ENCODE measurements at places on chromosomes 12 and 14. TPM values are rescaled to one million over a fixed set of nuclear protein-coding genes. Genes with fewer than 3 reads are reported as not detected.

GRCh38 chr14:50366589-50366988, 30.1 kb downstream of the CDKL1 start:
- H3K4me3 ChIP-seq: no peak overlapping the region
- peaks cover 16% of the 10 kb centered on the region for H3K36me3 ChIP-seq
- H3K4me1 ChIP-seq: peaks cover 20% of the 10 kb centered on the region

DNA sequence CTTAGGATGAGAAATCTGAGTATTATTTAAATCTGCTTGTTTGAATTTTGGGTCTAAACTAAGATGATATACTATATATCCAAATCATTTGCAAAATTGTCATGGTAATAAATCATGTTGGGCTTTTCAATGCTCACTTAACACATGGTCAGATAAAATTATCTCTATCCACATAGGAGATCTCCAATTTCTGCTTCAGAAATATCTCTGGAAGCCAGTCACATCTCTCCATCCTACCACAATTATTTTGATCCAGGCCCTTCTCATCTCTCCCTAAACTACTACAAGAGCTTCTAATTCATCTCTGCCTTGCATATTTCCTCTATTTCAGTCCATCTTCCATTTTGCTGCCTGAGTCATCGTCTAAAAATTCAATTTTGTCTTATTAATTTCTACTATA, 3.8 kb downstream of the DCN start:
- H3K27me3 ChIP-seq: no peaks in the 10 kb centered on the region
- H3K36me3 ChIP-seq: no peaks in the 10 kb centered on the region
- no peak for DNase-seq
- H3K27ac ChIP-seq: no peak overlapping the region

GRCh38 chr14:56183631-56184157, 65.5 kb downstream of the PELI2 start:
- peaks cover 9% of the 10 kb centered on the region for H3K36me3 ChIP-seq
- no peak overlapping the region for H3K4me3 ChIP-seq
- DNase-seq: no peak
- peaks cover 26% of the 10 kb centered on the region for H3K4me1 ChIP-seq

GRCh38 chr12:111034886-111035577, 114.7 kb upstream of the MYL2 start:
- DNase-seq: peak; percentile 41
- H3K27ac ChIP-seq: no peak overlapping the region
- peaks cover 5% of the 10 kb centered on the region for H3K4me1 ChIP-seq
- H3K4me3 ChIP-seq: peak overlapping the region; percentile 89

- no peak overlapping the region for H3K27ac ChIP-seq
- peaks cover 4% of the 10 kb centered on the region for H3K4me1 ChIP-seq
- DNase-seq: no peak
- H3K36me3 ChIP-seq: peaks cover 17% of the 10 kb centered on the region
- peaks cover 10% of the 10 kb centered on the region for H3K27me3 ChIP-seq
These were observed 180.0 kb upstream of the C14orf180 start for GRCh38 chr14:104399432-104400155.

- H3K36me3 ChIP-seq: no peaks in the 10 kb centered on the region
- peaks cover 9% of the 10 kb centered on the region for H3K4me1 ChIP-seq
- H3K4me3 ChIP-seq: no peak overlapping the region
These were observed 42.3 kb downstream of the IRF2BPL start for GRCh38 chr14:76986231-76986565.

DNA sequence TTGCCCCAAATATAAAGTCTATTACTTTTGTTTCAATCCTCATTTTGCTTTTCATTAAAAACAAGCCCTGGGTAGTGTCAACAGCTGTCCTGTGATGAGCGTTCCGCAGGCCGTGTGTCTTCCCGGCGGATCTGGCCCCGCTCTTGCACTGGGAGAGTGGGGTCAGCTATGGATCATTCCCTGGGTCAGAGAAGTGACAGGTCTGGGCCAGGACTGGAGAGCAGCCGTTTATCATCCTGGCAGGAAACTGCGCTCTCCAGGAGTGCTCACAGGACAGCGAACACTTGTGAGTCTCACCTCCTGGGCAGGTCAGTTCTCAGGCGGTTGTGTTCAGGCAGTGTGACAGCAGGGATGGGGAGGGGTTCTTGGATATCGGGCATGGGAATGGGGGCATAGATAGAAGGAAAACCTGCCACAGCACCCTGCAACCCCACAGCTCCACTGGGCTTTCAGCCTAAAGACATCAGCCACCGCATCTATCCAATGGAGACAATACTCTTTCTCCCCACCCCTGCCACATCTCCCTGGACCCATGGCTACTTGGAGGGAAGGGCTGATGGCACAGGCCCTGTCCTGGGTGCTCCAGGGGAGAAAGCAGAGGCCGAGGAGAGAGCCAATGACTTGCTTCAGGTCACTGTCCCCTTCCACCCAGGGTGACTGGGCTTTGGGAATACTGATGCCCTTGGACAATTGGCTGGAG, 47.8 kb upstream of the CHGA start:
- peaks cover 3% of the 10 kb centered on the region for H3K27me3 ChIP-seq
- no peak overlapping the region for H3K4me3 ChIP-seq
- H3K4me1 ChIP-seq: peaks cover 12% of the 10 kb centered on the region

DNA sequence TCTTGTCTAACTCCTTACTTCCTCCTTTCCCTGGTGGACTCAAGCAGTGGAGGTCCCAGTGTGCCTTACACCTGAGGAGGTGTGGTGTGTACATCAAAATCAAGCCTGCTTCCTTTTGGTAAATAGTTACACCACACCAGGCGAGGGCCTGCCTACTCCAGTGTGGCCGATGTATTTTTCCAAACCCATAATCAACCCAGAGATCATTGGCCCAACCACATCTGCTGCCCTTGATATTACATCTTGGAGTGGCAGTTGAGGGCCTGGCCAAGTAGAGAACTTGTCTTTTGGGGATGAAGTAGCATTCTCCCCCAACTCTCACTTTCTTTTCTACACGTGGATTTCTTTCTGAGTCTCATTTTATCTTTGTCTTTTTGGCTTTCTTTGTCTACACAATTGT, 187.4 kb downstream of the EFCAB11 start:
- H3K4me3 ChIP-seq: no peak overlapping the region
- H3K27ac ChIP-seq: no peak overlapping the region
- no peak for DNase-seq
- no peaks in the 10 kb centered on the region for H3K36me3 ChIP-seq
- H3K4me1 ChIP-seq: peaks cover 8% of the 10 kb centered on the region

- no peak overlapping the region for H3K27ac ChIP-seq
- H3K4me3 ChIP-seq: no peak overlapping the region
- DNase-seq: peak; percentile 34
- peaks cover 6% of the 10 kb centered on the region for H3K27me3 ChIP-seq
- peaks cover 5% of the 10 kb centered on the region for H3K4me1 ChIP-seq
- no peaks in the 10 kb centered on the region for H3K36me3 ChIP-seq
These were observed 25.5 kb upstream of the FBXO34 start for GRCh38 chr14:55245657-55246268.

GRCh38 chr12:24462946-24463345, 486.0 kb downstream of the BCAT1 start:
- no peak for DNase-seq
- H3K27ac ChIP-seq: no peak overlapping the region
- H3K4me1 ChIP-seq: peaks cover 15% of the 10 kb centered on the region
- no peaks in the 10 kb centered on the region for H3K36me3 ChIP-seq
- H3K27me3 ChIP-seq: no peaks in the 10 kb centered on the region

- no peak overlapping the region for H3K27ac ChIP-seq
- H3K36me3 ChIP-seq: no peaks in the 10 kb centered on the region
- H3K4me1 ChIP-seq: no peaks in the 10 kb centered on the region
- peaks cover 2% of the 10 kb centered on the region for H3K27me3 ChIP-seq
- peak; percentile 57 for DNase-seq
- H3K4me3 ChIP-seq: no peak overlapping the region
These were observed 15.2 kb upstream of the RNASE12 start for GRCh38 chr14:20606190-20606901.

- peaks cover 23% of the 10 kb centered on the region for H3K4me1 ChIP-seq
- H3K27me3 ChIP-seq: peaks cover 6% of the 10 kb centered on the region
- H3K36me3 ChIP-seq: peaks cover 6% of the 10 kb centered on the region
These were observed 908 bp upstream of the CDKL1 start for GRCh38 chr14:50397390-50398188.

DNA sequence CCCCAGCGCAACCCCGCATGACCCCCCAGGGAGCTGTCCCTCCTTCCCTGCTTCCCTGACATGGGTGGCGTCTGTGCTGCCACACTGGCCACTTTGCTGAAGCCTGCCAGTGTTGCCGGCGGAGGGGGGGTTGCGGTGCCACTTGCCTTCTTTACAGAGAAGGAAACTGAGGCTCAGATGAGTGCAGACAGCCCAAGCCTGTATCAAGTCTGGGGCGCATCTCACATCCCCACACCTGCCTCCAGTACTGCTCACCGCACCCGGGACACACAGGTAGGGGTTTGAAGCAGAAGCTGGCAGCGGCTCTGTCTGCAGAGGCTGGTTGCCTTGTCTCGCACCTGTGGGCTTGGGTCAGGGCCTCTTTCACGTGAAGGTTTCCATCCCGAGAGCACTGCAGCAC, 104.7 kb upstream of the RTL1 start:
- H3K4me3 ChIP-seq: no peak overlapping the region
- DNase-seq: no peak
- H3K36me3 ChIP-seq: no peaks in the 10 kb centered on the region
- H3K27ac ChIP-seq: no peak overlapping the region
- peaks cover 4% of the 10 kb centered on the region for H3K4me1 ChIP-seq

GRCh38 chr12:112419297-112420133, 768 bp downstream of the PTPN11 start:
- H3K27ac ChIP-seq: peak overlapping the region; percentile 97
- peaks cover 7% of the 10 kb centered on the region for H3K36me3 ChIP-seq
- H3K4me3 ChIP-seq: peak overlapping the region; percentile 95

MLF2 gene
- total RNA-seq: 118 TPM

GARIN6 gene
- total RNA-seq: not detected

HVCN1 gene
- 11.9 TPM for total RNA-seq

DEGS2 gene
- not detected for total RNA-seq

SLC6A15 gene
- total RNA-seq: 5.3 TPM

CLEC4E gene
- 1.2 TPM for total RNA-seq

KRT80 gene
- 1.5 TPM for total RNA-seq

AGAP2 gene
- 27.0 TPM for total RNA-seq

PDZRN4 gene
- total RNA-seq: not detected

TMTC2 gene
- 3.6 TPM for total RNA-seq

CPNE8 gene
- total RNA-seq: 10.8 TPM
